Progenitor cell of endocrine pancreas (in vitro differentiated cells): ENCODE measurements at places on chromosomes 12 and 14.

DNA sequence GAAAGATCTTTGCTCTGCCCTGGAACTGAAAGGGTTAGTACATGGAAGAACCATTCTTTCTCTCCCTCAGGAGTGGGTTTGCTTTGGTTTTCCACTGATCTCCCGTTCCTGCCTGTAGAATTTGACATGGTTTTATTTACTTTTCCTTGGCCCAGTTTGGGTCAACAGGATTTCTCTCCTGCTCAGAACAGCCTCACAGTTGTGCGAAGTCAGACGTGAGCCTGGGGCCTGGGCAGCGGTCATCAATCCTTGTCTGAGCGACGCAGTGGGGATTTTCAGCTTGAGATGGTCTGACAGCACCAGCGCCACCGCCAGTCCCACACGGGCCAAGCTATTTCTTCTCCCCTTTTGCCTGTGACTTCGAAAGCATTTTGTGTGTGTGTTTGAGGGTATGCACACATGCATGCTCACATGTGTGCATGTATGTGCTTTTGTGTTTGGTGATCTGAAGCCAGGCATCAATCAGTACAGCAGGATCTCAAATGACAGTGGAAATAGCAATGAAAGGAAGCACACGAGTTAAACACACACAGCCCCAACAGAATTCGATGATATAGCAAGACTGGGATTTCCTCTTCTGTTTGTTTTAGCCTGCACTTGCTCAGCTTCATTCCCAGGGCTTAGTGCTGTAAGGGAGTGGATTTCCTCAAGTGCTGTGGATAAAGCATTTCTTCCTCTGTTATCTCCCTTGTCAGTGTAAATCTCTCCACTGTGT is 58.3 kb downstream of the SMOC1 start:
- no peak for DNase-seq

DNA sequence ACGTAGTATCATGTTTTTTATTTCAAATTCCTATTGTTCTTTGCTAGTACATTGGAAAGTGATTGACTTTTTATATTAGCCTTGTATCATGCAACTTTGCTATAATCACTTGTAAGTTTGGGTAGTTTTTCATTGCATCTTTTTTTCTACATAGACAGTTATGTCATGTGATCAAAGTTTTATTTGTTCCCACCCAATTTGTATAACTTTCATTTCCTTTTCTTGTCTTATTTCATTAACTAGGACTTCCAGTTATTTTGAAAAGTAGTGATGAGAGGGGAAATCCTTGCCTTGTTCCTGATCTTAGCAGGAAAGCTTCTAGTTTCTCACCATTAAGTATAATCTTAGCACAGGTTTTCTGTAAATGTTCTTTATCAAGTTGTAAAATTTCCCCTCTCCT is 9.8 kb upstream of the KRT6A start:
- DNase-seq, result no peak

- no peak for DNase-seq
Measured at GRCh38 chr12:57219205-57219992, 2.8 kb downstream of the NXPH4 start.

- DNase-seq, result no peak
Measured at GRCh38 chr14:82412545-82412944, 878.9 kb upstream of the SEL1L start.

DNA sequence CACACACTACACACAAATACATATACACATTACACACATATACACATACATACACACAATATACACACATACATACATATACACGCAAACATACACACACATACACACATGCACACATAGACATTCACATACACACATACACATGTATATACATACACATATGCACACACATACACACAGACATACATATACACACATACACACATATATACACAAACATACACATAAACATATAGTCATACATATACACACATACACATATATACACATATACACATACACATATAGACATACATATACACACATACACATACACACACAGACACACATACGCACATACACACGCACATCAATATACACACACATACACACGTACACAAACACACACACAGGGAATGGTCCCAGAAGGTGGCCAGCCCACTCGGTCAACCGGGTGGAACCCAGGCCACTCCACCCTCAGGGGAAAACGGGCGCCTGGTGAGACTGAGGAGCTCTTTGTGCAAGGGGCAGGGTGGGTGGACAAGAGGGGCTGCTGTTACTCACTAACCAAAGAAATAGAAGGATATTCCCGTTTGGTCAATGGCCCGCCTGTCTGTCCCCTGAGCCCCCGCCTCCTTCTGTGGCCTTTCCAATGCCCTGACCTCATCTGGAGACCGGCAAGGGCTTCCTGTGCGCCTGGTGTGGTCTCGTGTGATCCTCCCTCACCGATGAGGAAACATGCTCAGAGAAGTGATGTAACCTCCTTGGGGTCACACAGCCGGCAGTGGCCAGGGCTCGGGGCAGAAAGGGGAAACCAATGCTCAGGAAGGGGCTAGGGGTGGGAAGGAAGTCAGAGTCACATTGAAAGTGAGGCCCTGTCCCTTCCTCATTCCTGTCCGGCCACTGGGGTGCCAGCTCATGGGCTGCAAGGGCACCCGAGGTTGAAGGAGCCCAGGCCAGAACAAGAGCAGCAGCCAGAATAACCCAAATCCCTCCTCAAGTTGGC is 5.3 kb downstream of the TRPV4 start:
- no peak for DNase-seq

DNA sequence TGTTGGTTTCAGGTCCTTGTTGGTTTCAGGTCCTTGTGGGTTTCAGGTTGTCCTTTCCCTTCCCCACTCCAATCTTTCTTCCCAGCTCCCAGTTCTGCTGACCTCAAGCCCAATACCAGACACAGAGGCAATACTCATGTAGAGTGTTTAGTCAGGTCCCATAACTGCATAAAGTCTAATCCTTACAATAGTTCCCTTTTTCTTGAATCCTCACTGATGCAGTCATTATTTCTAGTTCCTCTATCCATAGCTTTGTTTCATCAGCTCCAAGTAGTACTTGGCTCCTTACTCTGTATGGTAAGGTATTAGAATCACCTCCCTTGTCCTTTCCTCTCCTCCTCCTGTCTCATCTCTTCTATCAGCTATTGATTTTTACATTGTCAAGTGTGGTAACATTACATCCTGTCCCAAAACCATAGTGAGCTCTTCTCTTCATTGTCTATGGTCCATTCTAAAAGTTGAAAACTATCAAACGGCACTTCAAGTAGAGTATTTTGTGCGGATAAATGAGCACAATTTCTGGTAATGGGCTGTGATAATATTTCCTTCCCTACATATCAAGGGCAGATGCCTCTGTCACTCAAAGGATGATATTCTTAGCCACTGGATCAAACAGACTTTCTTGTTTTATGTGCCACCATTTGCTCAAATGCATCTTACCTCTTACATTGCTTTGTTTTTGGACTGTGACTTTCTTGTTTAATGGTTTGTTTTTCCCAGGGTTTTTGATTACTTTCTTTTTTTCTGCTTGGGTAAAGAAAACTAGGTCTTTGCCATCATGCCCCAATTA is 57.2 kb upstream of the JDP2 start:
- no peak for DNase-seq

DNA sequence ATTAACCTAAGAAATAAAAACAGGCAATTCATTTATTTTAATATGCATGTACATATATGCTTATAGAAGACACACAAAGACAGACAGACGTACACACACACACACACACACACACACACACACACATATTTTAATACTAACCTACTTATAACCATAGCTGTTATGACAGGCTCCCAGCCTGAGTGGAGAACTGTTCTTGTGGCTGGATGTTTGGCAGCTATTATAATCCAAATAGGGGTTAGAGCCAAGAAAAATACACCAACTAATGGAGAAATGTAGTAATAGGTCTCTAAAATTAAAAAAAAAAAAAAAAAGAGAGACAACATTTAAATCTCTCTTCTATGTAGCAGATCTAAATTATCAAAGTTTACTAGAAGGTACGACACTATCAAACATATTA is 91.8 kb downstream of the SLC41A2 start:
- DNase-seq, result no peak

GRCh38 chr12:29702972-29703371 is 80.8 kb downstream of the TMTC1 start:
- DNase-seq, result no peak

DNA sequence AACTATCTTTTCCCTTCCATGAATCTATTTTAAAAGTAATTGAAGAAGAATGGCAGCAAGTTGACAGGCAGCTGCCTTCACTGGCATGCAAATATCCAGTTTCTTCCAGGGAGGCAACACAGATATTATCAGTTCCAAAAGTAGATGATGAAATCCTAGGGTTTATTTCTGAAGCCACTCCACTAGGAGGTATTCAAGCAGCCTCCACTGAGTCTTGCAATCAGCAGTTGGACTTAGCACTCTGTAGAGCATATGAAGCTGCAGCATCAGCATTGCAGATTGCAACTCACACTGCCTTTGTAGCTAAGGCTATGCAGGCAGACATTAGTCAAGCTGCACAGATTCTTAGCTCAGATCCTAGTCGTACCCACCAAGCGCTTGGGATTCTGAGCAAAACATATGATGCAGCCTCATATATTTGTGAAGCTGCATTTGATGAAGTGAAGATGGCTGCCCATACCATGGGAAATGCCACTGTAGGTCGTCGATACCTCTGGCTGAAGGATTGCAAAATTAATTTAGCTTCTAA is 18.4 kb downstream of the TMPO start:
- DNase-seq, result no peak

- DNase-seq, result no peak
Measured at GRCh38 chr14:81031488-81031887, 76.1 kb downstream of the TSHR start.

GRCh38 chr12:70571029-70571428 is 66.2 kb downstream of the PTPRB start:
- no peak for DNase-seq

DNA sequence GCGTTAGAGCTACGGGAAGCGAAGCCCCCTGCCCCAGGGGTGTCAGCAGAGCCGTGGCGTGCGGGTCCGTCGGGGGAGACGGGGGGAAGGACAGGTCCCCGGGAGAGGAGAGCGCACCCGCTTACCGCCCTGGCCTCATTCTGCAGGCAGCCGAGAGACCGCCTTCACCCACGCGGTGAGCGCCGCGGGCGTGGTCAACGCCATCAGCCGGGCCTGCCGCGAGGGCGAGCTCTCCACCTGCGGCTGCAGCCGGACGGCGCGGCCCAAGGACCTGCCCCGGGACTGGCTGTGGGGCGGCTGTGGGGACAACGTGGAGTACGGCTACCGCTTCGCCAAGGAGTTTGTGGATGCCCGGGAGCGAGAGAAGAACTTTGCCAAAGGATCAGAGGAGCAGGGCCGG is 10.5 kb downstream of the WNT5B start:
- DNase-seq, result no peak

DNA sequence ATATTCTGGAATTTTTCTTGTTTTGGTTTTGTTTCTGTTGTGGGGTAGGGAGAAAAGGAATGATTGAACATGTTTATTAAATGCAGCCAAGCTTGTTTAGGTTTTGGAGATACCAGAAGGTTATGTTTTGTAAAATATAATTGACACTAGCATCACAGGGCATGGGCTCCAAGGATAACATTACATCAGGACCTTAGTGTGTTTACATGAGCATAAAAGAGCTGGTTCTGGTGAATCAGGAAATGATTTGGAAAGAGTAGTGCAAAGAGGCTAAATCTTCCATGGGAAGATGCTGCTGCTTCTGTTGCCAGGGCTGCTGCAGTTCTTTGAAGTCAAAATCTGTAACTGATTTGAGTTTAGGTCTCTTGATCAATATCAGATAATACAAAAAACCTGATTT is 118.7 kb downstream of the ETNK1 start:
- no peak for DNase-seq

DNA sequence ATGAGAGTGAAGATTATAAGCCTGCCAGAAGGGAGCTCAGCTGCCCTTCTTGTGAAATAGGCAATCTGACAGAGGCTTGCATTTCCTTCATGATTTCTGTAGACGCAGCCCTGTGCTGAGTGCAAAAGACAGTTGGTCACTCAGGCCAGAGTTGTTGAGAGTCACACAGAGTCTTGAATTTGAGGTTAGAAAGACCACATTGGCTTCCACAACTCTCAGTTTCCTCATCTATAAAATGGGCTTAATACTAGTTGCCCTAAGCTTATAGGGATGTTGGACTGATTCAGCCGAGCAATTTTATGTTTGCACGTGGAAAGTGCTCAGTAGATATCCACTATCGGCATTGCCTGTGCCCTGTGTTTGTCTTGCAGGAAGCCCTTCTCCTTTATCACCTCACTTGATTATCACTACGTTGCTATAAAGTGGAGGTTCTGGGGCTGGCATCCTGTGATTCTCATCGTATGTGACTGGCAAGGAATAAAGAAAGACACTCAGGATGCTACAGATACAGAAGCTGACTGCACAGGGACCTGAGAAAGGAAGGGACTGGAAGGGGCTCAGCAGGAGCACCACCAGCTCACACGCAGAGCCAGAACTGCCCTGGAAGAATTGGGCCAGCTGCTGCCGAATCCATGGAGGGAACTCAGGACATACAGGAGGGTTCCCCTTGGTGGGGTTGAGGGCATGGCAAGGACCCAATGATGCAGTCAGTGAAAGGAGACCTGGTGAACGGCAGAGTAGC is 19.8 kb upstream of the SERPINA4 start:
- no peak for DNase-seq

DNA sequence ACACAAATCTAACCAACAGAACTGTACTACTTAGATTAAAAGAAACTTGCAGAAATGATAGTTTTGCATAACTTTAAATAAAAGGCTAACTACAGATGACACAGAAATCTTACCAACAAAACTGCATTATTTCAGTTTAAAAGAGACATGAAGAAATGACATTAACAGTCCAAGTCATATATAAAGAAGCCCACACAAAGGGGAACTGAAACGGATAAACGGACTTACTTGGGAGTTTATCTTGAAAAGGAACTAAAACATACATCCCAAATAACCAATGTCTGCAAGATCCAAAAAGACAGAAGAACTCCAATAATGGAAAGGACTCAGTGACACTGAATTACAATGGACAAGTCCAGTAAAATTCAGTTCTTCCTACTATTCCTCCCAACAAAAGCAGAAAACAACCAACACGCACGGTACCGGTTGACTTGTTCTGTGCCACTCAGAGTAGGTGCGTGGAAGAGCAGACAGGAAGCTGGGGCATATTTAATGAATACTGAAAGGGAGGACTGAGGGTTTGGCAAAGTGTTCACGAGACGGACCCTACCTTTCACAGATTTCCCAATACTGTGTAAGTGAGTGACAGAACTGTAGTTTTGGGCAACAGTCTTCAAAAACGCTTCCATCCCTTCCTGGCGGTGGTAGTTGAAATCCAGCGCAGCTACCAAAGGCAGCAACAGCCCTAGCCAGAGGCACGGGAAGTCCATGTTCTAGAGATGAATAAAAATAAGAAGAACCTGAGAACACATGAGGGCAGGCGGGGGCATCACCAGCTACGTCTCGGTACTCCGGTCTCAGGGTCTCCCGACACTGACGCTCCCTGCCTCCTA is 627 bp downstream of the CPM start:
- no peak for DNase-seq

- no peak for DNase-seq
Measured at GRCh38 chr12:109281452-109281851, 27.6 kb downstream of the FOXN4 start.

GRCh38 chr12:54360717-54361456 is 3.4 kb downstream of the GPR84 start:
- peak; percentile 79 for DNase-seq

- DNase-seq, result no peak
Measured at GRCh38 chr12:3598896-3599860, 108.2 kb downstream of the PRMT8 start.

GRCh38 chr14:104307627-104308401 is 169.4 kb downstream of the KIF26A start:
- DNase-seq, result no peak

- DNase-seq, result no peak
Measured at GRCh38 chr12:40650038-40650704, 42.1 kb upstream of the CNTN1 start.

- DNase-seq, result no peak
Measured at GRCh38 chr12:48943221-48943620, 14.1 kb downstream of the ARF3 start.
